NCI-H2081 (cell line): ENCODE measurements at places on chromosomes 3 and 15.

DNA sequence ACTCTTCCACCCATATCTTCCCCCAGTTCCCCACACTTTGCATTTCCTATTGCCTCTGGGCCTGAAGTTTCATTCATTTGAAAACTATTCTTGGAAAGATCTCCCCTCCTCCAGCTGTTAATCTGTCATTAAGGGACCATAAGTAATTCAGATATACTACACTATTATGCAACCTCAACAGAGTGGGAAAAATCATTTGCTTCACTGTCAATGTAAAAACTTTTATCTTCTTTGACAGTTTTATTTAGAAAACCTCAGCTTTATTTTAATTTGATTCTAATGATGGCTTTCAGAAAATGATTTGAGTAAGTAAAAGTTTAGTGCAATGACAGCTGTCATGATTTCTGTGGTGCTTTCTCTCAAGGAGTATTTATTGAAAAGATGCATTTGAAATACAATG lies 435.3 kb upstream of the KCNMB2 start:
- DNase-seq: no peak

- DNase-seq: no peak
Observed at GRCh38 chr3:196662033-196662432, 22.5 kb downstream of the NRROS start.

DNA sequence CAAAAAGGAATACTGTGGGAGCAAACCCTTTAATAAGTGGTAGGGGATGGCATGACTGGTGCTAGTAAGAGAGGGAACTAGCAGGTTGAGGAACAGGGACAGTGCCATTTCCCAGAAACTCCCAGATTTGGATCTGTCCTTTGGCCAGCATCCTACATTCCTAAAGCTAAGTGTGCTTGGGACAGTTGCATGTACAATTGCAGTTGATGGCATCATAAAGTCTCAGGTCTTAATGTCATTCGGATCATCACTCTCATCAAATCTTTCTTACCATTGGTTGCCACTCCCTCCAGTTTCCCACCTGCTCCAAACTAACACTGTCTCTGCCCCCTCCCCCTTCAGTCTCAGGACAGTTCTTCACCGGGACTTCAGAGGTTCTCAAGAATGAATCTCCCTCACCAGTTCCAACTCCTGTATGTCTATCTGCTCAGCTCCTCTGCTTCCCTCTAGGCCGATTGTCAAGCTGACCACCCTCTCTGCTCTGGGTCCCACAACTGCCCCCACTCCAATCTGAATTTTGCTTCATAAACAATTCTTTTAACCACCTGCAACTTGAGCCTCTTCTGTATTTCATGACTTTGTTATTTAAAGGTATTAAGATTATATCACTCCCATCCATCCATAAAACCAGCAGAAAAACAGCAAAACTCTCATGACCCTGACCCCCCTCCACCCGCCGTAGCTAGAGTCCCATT lies 260.8 kb downstream of the CGGBP1 start:
- DNase-seq: no peak

DNA sequence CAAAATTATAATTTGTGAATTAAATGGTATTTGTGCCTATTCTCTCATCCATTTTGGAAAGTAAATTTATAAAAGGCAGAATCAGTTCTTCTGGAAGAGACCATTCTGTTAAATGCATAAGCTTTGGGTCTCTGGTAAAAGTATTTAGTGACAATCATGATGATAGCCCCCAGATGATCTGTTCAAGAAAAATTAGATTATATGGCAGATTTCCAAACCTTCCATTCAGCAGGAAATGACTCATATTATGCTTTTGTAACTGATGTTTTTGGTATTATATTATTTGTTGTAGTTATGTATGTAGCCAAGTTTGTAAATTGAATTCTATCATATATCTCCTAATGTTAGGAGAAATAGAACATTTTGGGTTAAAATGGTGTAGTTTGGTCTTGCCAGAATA lies 340.8 kb upstream of the DPH6 start:
- no peak for DNase-seq

GRCh38 chr3:80750637-80751036 lies 982.8 kb upstream of the ROBO1 start:
- no peak for DNase-seq

GRCh38 chr3:195540511-195540910 lies 2.6 kb downstream of the PPP1R2 start:
- DNase-seq: no peak

- no peak for DNase-seq
Observed at GRCh38 chr3:196341137-196341536, 2.9 kb upstream of the TM4SF19 start.

- no peak for DNase-seq
Observed at GRCh38 chr3:35894735-35895134, 255.4 kb downstream of the ARPP21 start.

- no peak for DNase-seq
Observed at GRCh38 chr3:165544432-165544831, 292.8 kb downstream of the BCHE start.

DNA sequence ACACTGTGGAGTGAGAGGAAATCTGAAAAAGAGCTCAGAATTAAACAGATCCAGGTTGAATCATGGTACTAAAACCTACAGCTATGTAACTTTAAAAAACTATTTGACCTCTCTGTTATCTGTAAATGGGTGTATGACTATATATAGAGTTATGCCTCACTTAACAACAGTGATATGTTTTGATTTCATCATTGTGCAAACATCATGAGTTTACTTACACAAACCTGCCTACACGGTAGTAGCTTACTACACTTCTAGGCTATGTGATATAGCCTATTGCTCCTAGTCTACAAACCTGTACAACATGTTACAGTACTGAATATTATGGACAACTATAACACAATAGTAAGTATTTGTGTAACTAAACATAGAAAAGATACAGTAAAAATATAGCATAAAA lies 191.6 kb upstream of the MEIS2 start:
- DNase-seq: no peak

DNA sequence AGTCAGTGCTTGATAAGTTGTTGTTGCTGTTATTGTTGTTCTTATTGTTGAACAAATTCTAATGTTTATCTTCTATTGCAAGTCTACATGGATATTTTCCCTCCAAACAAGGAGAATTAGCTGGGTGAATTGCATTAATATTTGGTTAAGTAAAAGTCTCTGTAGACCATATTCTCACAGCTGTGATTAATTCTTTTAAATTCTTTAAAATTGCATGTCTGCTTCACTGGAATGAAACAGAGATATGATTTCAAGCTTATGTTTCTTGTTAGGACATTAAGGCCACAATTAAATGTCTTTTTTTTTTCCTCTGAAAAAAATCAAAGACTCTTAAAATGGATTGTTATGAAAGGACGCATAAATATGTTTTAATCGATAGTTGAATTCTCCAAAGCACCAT lies 153.4 kb downstream of the EBLN2 start:
- no peak for DNase-seq

GRCh38 chr3:137992592-137992991 lies 17.4 kb upstream of the CLDN18 start:
- DNase-seq: no peak

DNA sequence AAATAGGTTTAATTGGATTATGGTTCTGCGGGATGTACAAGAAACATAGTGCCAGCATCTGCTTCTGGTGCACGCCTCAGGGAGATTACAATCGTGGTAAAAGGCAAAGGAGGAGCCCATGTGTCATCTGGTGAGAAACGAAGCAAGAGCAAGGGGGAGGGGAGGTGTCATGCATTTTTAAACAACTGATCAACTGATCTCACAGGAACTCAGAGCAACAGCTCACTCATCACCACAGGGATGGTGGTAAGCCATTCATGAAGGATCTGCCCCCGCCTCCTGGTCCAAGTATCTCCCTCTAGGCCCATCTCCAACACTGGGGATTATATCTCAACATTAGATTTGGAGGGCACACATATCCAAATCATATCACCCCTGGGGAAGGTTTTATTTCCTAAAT lies 42.1 kb upstream of the FGF7 start:
- DNase-seq: no peak

DNA sequence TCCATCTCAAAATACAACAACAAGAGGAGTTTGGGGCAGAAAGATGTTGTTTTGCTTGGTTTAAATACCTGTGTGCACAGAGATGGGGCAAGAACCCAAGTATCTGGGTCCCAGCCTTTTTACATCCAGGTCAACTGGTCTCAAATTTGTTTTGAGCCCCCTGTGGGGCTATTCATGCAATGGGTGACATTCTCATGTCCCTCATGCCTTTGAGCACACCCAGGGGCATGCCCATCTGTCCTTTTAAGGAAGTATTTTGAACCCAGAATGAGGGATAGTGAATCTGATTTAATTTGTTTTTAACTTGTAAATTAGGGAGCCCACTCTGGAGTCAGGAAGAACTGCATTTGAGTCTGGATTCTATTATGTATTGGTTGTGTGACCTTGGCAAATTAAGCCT lies 14.8 kb downstream of the ABCF3 start:
- DNase-seq: no peak

- DNase-seq: no peak
Observed at GRCh38 chr3:56323986-56324420, 144.3 kb downstream of the ERC2 start.

DNA sequence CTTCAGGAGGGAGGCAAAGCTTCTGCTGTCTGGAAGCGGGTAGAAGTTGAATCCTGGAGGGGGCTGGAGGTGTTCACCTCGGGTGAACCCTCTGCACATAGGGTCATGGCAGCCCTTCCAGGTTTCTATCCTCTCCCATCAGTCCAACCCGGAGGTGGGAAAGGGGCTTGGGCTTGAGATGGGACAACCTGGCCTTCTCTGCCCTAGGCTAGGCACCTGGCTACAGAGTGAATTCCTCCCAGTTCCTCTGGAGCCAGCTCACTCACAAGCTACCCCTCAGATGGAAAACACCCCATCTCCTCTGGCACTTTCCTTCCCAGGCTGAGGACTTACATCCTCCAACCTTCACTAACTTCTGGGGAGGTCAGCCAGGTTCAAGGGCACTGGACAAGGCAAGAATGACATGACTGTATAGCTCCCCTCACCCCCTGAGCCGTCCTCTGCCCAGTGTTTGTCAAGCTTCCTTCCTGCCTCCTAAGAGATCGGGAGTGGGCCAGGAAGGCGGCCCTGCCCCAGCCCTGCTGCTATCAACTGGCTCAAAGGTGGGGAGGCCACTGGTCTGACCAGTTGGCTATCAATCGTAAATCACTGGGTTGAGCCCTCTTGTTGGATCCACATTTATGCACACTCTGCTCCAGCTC lies 45.8 kb downstream of the KLF15 start:
- DNase-seq: no peak

DNA sequence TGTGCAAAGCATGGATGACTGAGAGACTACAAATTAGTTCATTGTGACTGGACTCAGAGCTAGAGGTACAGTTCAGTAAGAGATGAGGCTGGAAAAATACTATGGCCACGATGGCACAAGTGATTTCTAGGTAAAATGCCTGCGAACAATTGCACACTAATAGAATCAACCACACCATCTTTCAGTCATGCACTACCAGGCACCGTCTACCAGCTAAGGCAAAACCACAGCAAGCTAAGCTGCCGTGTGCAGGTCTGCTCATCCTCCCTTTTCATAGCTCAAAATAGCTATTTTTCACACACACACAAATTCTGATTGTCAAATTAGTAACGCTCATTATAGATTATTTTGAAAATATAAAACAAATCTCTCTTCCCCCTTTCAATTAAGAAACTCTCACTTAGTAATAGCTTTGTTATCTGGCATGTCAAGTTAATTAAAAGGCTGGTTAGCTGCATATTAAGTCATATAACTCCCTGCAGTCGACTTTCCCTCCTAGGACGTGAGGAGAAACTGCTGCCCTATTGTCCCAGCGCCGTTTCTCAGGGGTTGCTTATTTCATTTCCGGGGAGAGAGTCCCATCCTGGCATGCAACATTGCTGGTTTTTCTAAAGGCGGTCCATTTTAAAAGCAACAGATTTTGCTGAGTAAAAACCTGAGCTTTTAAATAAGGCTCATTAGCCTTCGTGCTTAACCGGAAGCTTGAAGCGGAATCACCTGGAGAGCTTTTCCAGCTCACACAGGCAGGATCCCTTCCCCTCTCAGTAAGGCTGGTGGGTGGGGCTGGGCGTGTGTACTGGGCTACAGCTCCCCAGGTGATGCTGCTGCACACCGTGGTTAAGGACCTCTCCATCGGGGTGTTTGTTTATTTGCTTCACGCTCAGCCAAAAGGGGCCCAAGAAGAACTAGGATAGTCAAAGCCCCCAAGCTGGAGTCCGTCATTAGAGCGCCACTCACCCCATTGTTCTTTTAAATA lies 16.9 kb upstream of the MEX3B start:
- peak; percentile 33 for DNase-seq

DNA sequence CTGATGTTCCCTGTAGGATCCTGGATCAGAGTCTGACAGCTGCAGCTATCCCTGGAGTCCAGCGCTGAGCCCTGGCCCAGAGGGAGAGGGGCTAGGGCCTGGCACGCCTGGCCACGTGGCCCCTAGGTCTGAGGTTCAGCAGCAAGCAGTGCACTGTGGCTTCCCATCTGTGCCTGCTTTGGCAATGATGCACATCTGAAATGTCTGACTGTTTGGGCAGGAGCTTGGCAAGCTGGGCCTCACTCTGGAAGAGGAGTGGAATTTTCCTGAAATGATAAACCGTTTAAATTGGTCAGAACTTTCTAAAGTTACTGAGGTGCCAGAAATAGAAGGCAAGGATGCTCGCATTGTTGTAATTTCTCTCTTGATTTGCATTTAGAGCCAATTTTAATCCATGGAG lies 48.8 kb upstream of the MRPS22 start:
- no peak for DNase-seq

DNA sequence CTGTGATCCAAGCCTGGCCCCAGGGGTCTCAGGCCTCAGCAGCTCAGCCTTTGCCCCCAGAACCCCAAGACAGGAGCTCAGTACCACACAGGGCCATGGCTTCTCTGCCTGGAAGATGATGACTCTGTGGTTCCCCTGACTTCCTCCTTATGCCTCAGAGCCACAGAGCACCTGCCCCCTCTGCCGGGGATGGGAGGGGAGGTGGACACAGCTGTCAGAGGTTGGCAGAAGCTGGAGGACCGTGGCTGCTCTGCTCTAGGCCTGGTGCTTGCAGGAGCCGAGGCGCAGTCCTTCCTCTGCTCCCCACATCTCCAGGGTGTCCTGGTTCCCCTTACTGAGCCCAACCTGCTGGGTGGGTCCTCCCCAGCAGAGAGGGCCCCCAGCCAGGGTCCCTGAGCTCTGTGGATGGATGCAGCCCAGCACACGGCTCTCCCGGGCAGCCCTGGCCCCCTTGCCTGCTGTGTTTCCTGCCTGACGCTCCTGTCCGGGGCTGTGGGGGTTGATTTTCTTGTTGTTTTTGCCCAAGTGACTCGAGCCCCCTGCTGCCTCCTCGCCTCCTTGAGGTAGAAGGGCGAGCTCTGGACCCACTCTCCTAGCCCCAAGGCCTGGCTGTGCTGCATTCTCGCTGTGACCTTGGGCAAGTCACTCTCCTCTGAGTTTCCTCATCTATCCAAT lies 36.6 kb downstream of the PSTPIP1 start:
- DNase-seq: peak; percentile 63

GRCh38 chr15:58330741-58331559 lies 100.8 kb upstream of the LIPC start:
- no peak for DNase-seq

DNA sequence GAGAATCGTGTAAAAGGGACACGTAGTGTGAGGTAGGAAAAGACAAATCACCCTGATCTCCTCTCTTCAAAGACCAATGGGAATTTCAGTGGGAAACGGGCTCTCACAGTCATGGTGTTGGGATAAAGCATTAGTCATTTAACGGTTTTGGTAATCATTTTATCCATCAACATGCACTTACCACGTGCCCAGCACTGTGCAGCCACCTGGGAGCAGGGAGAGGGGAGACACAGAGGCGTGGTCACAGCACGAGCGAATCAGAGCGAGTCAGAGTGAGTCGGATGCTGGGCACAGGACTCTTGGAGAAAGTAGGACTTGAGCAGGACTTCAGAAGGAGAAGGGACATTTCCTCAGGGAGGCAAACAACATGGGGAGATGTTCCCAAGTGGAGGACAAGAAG lies 130.8 kb downstream of the MINAR1 start:
- no peak for DNase-seq

- no peak for DNase-seq
Observed at GRCh38 chr15:31025996-31026395, 34.6 kb upstream of the MTMR10 start.
